Neural progenitor cell (in vitro differentiated cells): ENCODE measurements at places on chromosomes 16 and 17.

DNA sequence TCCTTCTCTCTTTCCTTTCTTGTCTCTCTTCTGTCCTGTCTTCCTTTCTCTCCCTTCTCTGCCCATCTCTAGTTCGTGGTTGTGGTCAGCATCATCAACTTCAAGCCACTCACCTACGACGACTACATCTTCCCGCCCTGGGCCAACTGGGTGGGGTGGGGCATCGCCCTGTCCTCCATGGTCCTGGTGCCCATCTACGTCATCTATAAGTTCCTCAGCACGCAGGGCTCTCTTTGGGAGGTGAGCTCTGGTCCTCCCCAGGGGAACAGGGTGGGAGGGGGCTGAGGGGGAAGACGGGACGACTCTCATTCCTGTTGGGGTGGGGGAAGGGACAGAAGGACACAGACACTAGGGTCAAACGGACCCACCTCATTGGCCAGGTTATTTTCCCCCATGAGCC is 44.3 kb downstream of the SLC6A2 start:
- no peaks in the 10 kb centered on the region for H3K27me3 ChIP-seq
- H3K4me1 ChIP-seq, result no peaks in the 10 kb centered on the region
- DNase-seq, result no peak
- H3K4me3 ChIP-seq, result no peak overlapping the region

- peaks cover 3% of the 10 kb centered on the region for H3K4me1 ChIP-seq
- peak; percentile 81 for DNase-seq
- no peak overlapping the region for H3K27ac ChIP-seq
- no peaks in the 10 kb centered on the region for H3K36me3 ChIP-seq
- no peak overlapping the region for H3K4me3 ChIP-seq
Observed at GRCh38 chr16:8931859-8932258, 31.8 kb downstream of the USP7 start.

DNA sequence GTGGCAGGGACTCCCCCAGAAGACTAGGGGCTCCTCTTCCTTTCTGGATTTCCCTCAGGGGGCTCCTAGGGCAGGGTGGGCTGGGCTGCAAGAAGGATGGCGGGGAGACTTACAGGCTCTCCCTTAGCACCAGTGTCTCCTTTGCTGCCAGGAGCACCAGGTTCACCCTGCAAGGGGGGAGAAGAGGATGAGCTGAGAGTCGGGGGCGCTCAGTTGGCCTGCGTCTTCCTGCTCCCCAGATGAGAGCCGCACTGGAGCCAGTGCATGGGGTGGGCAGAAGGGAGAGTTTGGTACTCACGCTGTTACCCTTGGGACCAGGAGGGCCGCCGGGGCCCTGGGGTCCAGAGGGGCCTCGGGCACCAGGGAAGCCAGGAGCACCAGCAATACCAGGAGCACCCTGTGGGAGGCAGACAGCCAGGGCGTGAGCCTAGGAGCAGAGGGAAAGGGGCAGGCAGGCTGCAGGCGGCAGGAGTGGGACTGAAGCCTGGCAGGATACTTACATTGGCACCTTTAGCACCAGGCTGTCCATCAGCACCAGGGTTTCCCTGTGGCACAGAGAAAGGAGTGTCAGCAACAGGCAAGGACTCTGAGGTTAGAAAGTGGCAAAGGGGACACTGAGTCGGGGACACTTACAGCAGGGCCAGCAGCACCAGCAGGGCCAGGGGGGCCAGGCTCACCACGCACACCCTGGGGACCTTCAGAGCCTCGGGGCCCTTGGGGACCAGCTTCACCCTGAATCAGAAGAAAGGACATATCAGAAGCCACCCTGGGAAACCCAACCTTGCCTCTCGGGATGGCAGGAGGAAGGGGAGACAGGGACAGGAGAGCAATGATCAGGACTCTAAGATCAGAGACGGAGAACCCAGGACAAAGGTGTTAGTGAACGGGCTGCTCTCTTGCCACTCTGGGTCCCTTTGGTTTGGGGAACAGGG is 6.2 kb downstream of the COL1A1 start:
- no peak overlapping the region for H3K27ac ChIP-seq
- no peaks in the 10 kb centered on the region for H3K36me3 ChIP-seq
- no peaks in the 10 kb centered on the region for H3K4me1 ChIP-seq
- no peak for DNase-seq
- H3K27me3 ChIP-seq, result peaks cover 17% of the 10 kb centered on the region
- no peak overlapping the region for H3K4me3 ChIP-seq

DNA sequence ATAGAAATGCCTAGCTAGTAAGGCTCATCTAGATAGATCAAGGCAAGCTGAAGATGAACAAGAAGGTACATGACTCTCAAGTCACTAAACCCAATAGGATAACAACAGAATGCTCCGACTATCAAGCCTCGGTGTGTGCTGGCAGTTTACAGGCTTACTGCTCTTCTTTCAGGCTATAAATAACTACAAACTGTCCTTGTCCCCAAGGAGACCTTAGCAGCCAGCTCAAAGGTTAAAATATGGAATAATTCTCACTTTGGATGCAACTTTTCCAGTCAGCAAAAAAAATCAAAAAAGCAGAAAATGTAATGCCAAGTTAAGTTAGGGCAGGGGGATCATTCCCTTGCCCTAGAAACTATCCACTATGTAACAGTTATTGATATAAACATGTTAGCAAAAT is 44.6 kb downstream of the SPOP start:
- peaks cover 45% of the 10 kb centered on the region for H3K4me1 ChIP-seq
- H3K27ac ChIP-seq, result no peak overlapping the region
- H3K4me3 ChIP-seq, result no peak overlapping the region
- DNase-seq, result no peak
- H3K36me3 ChIP-seq, result no peaks in the 10 kb centered on the region

- no peak overlapping the region for H3K4me3 ChIP-seq
- peaks cover 15% of the 10 kb centered on the region for H3K4me1 ChIP-seq
- no peak for DNase-seq
Observed at GRCh38 chr16:50254072-50254471, 12.3 kb upstream of the ADCY7 start.

DNA sequence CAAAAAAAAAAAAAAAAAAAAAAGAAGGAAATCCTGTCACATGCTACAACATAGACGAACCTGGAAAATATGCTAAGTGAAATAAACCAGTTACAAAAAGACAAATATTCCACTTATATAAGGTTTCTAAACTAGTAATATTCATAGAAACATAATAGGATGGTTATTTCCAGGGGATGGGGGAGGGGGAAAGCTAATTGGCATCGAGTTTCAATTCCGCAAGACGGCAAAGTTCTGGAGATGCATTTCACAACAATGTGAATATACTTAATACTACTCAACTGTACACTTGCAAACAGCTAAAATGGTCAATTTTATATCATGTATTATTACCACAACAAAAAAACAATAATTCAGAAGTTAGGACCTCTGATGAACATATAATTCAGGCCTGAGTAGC is 37.9 kb upstream of the ABCA9 start:
- no peaks in the 10 kb centered on the region for H3K4me1 ChIP-seq
- no peak overlapping the region for H3K27ac ChIP-seq
- DNase-seq, result no peak
- no peaks in the 10 kb centered on the region for H3K36me3 ChIP-seq
- no peak overlapping the region for H3K4me3 ChIP-seq
- H3K27me3 ChIP-seq, result no peaks in the 10 kb centered on the region

- H3K27me3 ChIP-seq, result peaks cover 5% of the 10 kb centered on the region
- H3K36me3 ChIP-seq, result no peaks in the 10 kb centered on the region
- peak; percentile 39 for DNase-seq
Observed at GRCh38 chr17:80826955-80827645, 164.5 kb upstream of the CHMP6 start.

DNA sequence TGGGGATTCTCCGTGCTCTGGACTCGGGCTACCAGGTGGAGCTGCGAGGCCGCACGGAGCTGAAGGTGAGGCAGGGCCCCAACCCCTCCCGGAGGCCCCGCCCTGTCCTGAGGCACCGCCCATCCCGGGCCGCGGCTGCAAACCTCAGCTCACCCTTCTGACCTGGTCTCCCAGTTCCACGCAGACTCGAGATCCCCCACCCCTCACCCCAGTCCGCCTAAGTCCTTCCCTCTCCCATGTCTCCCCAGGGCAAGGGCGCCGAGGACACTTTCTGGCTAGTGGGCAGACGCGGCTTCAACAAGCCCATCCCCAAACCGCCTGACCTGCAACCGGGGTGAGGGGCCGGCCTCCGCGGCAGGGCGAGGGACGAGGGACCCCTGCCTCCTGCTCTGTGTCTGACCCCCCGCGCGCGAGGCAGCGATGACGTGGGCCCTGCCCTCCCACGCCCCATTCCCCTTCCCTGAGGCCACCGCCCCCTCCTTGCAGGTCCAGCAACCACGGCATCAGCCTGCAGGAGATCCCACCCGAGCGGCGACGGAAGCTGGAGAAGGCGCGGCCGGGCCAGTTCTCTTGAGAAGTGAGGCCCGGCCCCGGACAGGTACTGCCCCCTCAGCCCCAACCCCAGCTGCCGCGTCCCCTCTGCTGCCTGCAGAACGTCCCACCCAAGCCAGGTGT is 13.7 kb downstream of the GUCY2D start:
- peak; percentile 52 for DNase-seq
- H3K36me3 ChIP-seq, result no peaks in the 10 kb centered on the region
- H3K4me3 ChIP-seq, result peak overlapping the region; percentile 66
- H3K27me3 ChIP-seq, result peaks cover 44% of the 10 kb centered on the region
- peaks cover 10% of the 10 kb centered on the region for H3K4me1 ChIP-seq
- H3K27ac ChIP-seq, result no peak overlapping the region

- DNase-seq, result no peak
- H3K36me3 ChIP-seq, result no peaks in the 10 kb centered on the region
- H3K4me3 ChIP-seq, result no peak overlapping the region
- H3K27me3 ChIP-seq, result no peaks in the 10 kb centered on the region
Observed at GRCh38 chr17:30541802-30542201, 64.6 kb downstream of the GOSR1 start.

GRCh38 chr17:66400698-66401097 is 98.3 kb downstream of the PRKCA start:
- no peaks in the 10 kb centered on the region for H3K36me3 ChIP-seq
- DNase-seq, result no peak
- H3K27ac ChIP-seq, result no peak overlapping the region
- no peak overlapping the region for H3K4me3 ChIP-seq
- peaks cover 6% of the 10 kb centered on the region for H3K4me1 ChIP-seq

DNA sequence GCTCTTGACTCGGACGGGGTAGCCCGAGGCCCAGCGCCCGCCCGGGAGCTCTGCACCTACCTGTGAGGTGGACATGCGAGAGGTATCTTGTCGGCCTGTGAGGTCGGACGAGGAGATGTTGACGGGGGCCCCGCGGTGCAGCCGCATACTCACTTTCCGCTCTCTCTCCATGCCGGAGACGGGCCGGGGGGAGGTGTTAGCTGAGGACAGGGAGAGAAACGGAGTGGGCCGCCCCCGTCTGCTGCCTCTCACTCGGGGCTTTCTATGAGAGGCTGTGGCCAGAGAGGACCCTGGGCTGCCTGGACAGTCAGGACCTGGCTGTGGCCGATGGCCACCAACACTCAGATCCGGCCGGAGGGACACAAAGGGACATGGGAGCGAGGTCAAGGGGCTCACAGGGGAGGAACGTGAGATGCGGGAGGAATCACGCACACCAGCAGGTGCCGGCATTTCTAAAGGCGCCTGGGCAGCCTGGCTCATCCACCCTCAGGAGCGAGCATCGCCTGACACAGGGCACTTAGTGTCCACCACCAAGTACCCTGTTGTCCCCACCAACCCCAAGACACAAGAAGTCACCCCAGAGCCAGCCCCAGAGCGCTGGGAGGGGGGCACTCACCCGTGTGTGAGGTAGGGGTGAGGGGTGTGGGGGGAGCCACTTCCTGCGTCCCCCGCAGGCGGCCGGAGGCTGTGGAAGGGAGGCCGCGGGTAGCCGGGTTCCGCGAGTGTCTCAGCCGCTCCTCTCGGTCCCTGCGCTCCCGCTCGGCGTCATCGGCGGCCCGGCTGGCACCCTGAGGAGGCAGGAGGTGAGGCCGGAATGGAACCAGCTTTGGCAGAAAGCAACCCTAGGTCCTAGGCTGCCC is 20.2 kb downstream of the SLC16A3 start:
- H3K4me1 ChIP-seq, result no peaks in the 10 kb centered on the region
- H3K27me3 ChIP-seq, result no peaks in the 10 kb centered on the region
- peaks cover 13% of the 10 kb centered on the region for H3K36me3 ChIP-seq
- H3K4me3 ChIP-seq, result no peak overlapping the region

DNA sequence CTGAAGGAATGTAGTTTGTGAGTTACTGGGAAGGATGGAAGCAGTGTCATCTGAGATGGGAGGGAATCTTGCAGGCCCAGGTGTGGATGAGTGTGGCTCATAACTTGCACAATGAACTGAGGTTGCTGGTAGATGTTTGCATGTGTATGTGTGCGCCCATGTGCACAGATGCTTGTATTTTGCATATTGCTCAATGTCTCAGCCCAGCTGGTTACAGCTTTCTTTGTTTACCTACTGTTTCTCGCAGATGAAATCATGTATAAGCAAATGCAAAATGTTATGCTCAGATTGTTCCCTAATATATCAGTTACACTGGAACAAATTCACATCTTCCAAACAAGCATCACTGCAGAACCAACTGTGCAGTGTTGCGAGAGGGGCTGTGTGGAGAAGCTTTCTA is 452.2 kb upstream of the EEF2KMT start:
- H3K4me3 ChIP-seq, result no peak overlapping the region
- H3K4me1 ChIP-seq, result no peaks in the 10 kb centered on the region
- no peaks in the 10 kb centered on the region for H3K27me3 ChIP-seq
- no peaks in the 10 kb centered on the region for H3K36me3 ChIP-seq

DNA sequence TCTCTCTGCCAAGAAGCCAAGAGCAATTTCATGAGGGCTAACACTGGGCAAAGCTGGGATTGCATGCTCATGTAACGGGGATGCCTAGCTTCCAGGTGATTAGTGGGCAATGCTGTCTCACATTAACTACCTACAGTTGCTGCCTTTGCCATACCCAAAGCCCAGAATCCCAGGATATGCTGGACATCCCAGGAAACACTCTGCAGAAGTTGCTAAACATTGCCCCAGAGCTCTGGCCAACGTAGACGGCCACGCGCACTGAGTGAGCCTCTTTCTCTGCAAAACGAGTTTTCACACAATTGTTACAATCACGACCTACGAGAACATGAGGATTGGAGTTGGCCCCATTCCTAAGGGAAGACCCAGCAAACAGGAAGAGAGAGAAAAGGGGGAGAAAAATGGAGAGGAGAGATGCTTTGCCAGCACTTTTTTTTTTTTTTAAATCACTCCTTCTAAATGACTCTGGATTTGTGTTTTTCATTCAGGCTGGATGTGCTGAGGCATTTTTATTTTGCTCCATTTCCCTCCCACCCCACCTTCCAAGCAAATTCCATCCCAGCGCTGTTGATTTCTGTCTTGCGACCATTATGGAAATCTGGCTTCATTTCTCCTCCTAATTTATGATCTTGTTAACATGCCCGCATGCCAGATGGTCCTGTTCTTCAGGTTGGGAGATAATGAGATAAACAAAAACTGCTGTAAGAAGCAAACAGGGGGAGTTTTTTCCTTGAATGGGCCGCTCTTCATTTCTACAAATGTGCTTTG is 112.8 kb upstream of the DNAH9 start:
- H3K4me3 ChIP-seq, result no peak overlapping the region
- DNase-seq, result no peak
- peaks cover 42% of the 10 kb centered on the region for H3K27me3 ChIP-seq
- no peak overlapping the region for H3K27ac ChIP-seq
- no peaks in the 10 kb centered on the region for H3K36me3 ChIP-seq
- H3K4me1 ChIP-seq, result peaks cover 45% of the 10 kb centered on the region
